Activated CD8-positive, alpha-beta memory T cell treated with anti-CD3 and anti-CD28 coated beads, Interleukin-2, amount 50 U/mL, for 4 hours (primary cell): ENCODE measurements at places on chromosomes 12 and 14.

- DNase-seq, result no peak
Observed at GRCh38 chr14:97850466-97850865, 1053.3 kb downstream of the VRK1 start.

- no peak for DNase-seq
Observed at GRCh38 chr14:93346926-93347721, at the start of gene COX8C. TSS of gene COX8C (plus strand) at chr14:93347182. CDS start at chr14:93347269, 87 bp downstream.

DNA sequence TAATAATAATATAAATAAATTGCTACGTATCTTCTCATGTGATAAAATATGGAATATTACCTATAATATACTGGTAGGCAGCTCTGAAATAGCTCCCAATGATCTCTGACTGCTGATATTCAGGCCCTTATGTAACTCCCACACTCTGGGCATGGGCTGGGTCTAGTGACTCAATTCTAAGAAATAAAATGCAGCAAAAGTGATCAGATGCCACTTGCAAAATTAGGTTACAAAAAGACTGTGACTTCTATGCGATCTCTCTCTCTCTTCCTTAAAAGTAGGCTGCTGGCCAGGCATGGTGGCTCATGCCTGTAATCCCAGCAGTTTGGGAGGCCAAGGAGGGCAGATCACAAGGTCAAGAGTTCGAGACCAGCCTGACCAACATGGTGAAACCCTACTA lies 10.3 kb upstream of the CACNB3 start:
- DNase-seq, result no peak

GRCh38 chr12:113220593-113221180 lies 577 bp upstream of the TPCN1 start:
- DNase-seq, result no peak

DNA sequence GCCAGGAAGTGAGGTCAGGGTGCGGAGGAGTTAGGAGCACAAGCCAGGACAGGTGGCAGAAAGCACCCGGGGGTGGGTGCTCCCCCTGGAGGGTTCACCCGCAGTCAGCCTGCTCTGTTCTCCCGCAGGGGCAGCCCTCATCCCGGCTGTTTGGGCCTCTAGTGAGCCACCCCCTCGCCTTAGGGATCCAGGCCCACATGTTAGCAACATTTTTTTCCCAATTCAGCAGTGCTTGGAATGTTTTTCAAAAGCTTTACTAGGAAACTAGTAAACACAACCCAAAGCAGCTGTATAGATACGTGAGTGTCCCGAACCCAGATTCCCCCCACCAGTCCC lies 28.5 kb upstream of the NXPH4 start:
- no peak for DNase-seq

DNA sequence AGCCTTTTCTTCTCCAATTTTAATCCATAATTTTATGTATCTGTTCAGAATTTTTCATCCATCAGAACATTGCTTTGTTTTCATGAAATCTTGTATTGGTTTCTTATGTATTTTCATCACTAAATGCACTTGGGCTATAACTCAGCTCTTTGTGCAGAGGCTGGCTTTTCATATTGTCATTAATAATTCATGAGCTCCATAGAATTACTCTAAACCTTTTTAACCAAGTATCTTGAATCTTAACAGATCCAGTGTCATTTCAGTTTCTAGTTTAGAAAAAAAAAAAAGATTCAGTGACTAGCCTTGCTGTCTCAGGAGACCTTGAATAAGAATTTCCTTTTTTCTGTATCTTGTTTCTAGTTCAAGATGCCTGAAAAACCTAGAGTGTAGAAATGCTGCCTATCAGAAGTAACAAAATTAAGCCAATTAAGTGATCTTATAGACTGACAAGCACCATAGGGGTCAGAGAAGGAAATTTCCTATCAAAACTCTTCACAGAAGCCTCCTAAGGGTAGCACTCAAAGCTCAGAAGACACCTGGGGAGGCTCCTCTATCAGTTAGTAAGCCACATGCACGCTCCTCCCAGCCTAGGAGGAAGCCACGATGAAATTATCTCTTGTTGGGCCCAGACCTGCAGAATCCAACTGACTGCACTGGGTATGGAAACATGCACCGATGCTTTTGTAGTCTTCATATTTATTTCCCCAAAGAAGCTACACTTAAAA lies 163.4 kb downstream of the KICS2 start:
- no peak for DNase-seq

GRCh38 chr14:54881235-54881760 lies 21.3 kb downstream of the GCH1 start:
- DNase-seq, result no peak

DNA sequence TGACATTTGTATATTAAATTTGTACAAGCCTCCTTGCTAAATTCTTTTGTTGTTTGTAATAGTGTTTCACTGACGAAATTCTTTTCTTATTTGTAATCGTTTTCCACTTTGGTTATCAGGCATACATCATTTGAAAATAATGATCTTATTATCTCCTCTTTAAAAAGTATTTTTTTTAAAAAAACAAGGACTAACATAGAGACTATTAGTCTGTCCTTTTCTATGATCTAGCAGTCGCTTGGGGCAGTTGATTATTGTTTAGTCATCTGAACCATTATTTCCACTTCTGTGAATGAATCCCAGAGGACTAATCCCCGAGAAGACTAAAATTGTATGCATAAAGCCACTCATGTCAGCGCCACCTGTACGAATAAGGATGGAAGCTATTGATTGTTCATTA lies 11.5 kb downstream of the ADGRD1 start:
- DNase-seq, result no peak

DNA sequence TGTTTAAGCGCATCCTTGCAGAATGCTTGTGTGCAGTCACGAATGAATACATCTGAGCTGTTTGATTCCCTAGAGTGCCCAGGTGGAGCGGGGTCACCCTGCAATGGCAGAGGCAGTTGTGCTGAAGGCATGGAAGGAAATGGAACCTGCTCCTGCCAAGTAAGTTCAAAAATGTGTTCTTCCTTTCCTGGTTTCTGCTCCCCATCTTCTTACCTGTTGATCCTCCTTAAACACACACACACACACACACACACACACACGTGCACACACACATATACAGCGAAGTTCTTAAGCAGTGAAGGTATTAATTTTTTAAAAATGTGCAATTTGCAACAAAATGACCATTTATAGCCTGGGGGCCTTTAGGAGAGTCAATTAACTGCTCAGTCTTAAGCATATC lies 33.3 kb downstream of the STAB2 start:
- no peak for DNase-seq

GRCh38 chr14:69536971-69537370 lies 37.7 kb downstream of the CCDC177 start:
- no peak for DNase-seq

DNA sequence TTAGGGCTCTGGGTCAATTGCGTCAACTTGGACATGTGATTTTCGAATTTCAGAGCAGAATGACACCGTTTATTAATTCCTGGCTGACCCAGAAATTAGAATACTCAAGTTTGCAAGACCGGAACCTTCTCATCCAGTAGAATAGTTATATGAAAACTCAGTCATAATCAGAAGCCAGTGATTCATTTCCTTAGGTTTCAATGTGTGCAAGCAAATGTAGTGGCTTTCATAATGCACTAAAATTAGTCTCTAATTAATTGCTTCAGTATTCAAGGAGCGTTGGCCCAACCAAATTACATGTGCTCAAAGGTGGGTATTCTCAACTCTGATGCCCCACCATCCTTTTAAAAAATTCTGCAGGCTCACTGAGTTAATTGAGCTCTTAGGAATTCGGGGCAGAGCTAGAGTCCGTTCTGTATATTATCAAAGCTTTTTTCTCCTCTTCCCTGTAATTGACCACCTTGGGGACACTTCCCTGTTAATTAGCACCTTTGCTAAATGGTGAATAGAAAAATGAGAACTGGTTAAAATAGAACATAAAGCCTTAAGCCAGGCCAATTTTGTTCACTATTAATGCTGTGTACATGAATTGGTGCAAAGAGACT lies 55.4 kb downstream of the DAO start:
- no peak for DNase-seq

- DNase-seq, result no peak
Observed at GRCh38 chr14:37213016-37213415, 15.3 kb downstream of the MIPOL1 start.

DNA sequence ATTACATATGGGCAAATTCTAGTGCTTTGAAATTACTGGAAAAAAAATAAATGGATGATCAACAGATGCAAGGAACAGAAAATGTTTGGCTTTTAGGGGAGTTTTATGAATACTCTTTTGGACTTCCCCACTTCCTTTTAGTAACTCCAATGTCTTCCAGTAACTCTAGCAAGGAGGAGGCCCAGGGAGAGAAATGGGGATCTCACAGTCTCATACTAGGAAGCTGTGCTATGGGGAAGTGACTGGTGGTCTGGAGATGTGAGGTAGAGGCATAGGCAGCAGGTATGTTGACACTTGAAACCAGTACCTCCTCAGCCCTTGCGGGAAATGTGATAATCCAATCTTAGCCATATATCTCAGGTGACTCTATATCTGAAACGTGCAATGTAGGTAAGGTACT lies 68.1 kb downstream of the CRADD start:
- no peak for DNase-seq

GRCh38 chr14:59534361-59534987 lies 42.1 kb downstream of the CCDC175 start:
- no peak for DNase-seq

DNA sequence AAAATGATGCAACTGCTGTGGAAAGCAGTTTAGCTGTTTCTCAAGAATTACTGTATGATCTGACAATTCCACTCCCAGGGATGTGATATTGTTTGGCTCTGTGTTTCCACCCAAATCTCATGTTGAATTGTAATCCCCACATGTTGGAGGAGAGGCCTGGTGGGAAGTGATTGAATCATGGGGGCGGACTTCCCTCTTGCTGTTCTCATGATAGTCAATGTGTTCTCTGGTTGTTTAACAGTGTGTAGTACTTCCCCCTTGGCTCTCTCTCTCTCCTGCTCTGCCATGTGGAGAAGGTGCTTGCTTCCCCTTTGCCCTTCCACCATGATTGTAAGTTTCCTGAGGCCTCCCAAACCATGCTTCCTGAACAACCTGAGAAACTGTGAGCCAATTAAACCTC lies 93.4 kb upstream of the CPM start:
- DNase-seq, result no peak

GRCh38 chr14:67477926-67478799 lies 10.4 kb downstream of the TMEM229B start:
- no peak for DNase-seq
